Activated naive CD8-positive, alpha-beta T cell treated with anti-CD3 and anti-CD28 coated beads, Interleukin-2, amount 10 ng/mL, durations not matched to agents 7 days and 5 days (primary cell): ENCODE measurements at places on chromosomes 2 and 18. TPM values are rescaled to one million over a fixed set of nuclear protein-coding genes. Genes with fewer than 3 reads are reported as not detected.

Gene ESPNL
- total RNA-seq = 0.09 TPM

Gene UGT1A10
- not detected for total RNA-seq

Gene D2HGDH
- total RNA-seq = 46.2 TPM

Gene RGPD3
- total RNA-seq = 0.14 TPM

Gene PAX8
- 2.5 TPM for total RNA-seq

Gene SERPINB2
- 2.9 TPM for total RNA-seq

Gene IL36A
- not detected for total RNA-seq

Gene CD207
- not detected for total RNA-seq
